ENCODE measurements at places on chromosomes 3 and 15.

DNA sequence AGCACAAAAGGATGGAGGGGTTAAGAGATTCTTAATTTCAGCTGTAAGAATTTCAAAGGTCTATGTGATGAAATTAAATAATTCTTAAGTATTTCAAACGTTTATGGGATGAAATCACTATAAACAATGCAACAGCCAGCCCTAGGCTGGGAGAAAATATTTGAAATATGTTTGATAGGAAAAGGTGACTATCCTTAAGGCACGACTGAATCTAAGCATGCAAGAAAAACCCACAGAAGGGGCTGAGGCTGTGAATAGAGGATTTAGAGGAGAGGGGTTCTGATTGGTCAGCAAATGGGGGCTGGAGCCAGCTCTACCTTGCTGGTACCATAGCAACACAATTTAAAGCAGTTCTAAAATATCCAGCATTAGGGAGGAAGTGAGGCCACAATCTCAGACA is 220.8 kb upstream of the ATP10A start:
- DNase-seq: no peak

- no peak for DNase-seq
These were observed 6.9 kb downstream of the PLXND1 start for GRCh38 chr3:129599607-129600006.

DNA sequence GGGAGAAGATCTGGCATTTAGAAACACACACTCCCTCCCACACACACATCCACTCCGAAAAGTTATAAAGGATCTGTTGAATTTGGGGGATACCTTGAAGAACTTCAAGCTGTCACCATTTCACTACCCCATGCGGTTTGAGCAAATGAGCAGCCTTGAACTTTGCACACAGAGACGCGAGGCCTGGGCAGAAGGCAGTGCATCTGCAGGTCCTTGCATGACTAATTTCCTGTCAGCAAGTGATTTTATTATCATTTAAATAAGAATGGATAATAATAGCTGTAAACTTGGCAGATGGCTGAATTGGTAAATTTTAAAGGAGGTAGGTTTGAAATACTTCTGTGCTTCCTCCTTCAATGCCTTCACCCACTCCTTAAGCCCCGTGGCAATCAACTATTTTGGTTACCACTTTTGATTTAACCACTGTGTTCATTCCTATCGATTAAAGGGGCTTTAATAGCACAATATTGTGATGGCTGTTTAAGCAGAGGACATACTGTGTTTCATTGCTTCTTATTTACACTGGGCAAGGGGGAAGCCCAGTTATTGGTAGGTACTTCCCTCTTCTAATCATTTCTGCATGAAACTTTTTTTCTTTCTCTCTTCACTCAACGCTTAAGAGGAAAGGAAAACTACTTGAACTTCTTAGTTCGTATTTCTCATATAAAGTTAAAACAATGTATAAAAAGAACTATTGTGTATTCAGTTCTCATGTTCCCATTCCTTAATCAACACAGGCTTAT is 108.1 kb downstream of the ROBO2 start:
- no peak for DNase-seq

DNA sequence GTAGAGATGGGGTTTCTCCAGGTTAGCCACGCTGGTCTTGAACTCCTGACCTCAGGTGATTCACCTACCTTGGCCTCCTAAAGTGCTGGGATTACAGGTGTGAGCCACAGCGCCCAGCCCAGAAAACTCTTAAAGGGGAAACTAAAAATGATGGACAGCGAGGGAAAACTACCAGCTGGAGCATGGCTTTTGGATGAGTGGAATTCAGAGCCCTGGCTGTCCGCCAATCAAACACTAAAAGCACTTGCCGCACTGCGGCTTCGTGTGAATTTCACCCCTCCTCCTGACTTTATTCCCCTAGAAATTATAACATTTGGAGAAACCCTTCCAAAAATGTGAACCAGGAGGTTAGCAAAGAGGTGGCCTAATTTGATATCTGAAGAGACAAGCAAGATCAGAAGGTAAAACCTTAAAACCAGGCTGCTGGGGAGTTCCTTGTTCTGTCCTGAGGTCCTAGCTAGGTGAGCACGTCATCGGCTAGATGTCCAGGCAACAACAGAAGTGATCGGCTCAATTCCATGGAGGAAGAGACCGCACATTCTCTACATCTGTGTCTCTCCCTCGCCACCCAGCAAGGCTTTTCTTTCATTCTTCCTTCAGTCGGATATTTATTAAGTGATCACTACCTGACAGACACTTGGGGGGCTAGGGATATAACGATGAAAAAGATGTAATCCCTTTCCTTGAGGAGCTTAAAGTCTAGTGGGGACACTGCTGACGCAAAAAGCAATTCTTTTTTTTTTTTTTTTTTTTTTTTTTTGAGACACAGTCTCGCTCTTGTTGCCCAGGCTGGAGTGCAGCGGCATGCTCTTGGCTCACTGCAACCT is 1.7 kb downstream of the TM4SF19 start:
- no peak for DNase-seq

DNA sequence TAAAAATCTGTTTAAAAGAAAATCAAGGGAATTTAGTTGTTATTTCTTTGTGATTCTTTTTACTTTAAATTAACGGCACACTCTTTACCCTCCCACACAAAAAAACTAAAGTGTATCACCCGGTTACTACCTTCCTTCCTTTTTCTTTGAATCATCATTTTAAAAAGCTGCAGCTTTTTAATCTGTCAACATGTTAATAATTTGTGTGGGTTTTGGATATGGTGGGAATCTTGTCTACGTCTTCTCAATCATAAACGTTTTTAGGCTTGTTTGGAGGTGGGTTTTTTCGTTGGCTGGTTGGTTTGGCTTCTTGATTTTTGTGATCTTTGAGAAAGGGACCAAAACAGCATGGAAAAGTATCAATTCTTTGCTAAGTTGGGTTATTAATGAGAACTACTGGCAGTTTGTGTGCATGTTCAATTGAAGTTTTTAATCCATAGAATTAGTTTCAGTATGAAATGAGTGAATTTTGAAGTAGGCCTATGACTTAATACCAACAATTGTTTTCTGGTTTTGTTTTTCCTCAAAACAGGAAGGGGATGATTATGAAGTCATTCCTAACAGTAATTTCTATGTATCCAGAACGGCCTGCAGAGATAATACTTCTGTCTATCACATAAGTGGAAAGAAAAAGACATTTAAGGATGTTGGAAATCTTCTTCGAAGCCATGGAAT is 4.5 kb downstream of the SMC4 start:
- no peak for DNase-seq

GRCh38 chr15:99929266-99929665 is 196.0 kb upstream of the LYSMD4 start:
- DNase-seq: no peak

DNA sequence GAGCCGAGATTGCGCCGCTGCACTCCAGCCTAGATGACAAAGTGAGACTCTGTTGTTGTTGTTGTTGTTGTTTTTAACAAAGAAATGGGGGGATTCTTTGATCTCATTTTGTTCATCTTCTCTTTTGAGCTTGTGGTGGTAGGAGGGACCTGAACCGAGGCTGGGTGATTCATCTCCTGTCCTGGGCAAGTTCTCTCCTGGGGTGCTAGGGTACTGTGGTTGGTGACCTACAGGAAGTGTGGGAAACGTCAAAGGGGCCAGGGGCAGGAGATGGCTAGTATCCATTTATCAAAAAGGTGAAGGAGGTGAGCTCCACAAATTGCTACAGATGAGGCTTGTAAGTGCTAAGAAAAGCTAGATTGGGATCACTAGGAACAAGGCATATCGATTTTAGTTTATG is 14.3 kb downstream of the PPCDC start:
- no peak for DNase-seq

DNA sequence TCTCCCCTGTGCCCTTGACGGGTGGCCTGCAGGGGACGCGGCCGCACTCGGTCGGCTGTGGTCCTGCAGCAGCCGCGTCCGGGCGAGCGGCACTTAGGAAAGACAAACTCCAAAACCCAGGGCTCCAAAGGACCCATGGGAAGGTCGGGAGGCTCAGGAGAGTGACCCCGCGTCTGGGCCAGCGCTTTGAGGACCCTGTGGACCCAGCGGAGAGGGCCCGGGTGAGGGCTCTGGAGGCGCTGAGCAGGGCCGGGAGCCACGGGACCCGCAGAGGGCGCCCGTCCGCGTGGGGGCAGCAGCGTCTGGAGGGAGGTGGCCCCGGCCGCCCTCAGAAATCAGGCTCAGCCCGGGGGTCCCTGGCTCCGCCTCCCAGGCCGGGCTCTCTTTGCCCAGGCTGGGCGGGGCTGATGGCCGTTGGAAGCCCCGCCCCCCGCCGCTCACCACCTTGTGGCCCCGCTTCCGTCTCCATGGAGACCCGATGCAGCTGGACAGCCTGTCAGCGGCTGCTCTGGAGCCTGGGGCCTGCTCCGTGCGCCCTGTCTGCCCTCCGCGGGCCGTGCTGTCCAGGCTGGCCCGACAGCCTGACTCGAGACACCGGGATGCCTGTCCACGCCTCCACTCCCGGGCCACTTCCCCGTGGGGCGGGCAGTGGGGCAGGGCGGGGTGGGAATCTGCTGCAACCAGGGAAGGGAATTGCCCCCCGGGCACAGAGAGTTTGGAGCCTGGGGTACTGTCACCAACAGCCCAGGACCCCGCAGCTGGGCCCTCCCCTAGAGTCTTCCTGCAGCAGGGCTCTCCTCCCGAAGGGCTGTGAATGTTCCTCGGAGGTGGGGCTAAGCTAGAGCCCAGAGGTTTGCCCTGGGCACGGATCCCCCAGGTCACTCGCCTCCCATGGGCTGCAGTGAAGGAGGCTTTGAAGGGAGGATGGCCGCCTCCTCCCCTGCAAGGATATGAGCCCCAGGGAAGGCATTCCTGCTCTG is 34.8 kb upstream of the RPL32 start:
- peak; percentile 27 for DNase-seq

- no peak for DNase-seq
These were observed 65.3 kb downstream of the SLC30A4 start for GRCh38 chr15:45457220-45457619.

GRCh38 chr3:126620738-126621137 is 34.2 kb downstream of the TXNRD3 start:
- no peak for DNase-seq

DNA sequence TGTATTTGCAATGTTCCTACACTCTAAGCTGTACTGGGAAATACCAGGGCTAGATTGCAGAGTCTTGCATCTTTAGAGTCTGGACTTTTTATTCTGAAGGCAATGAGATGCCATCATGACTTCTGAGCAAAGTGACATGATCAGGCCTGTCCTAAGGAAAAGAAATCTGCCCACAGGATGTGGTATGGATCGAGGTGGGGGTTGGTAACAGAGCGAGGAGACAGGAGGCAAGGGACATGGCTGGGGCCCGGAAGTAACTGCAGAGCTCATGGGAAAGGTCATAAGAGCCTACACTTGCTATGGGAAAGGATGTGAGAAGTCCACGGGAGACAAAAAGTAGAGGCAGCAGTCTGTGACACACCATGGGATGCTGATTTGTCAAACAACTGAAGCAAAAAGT is 121.5 kb downstream of the OXNAD1 start:
- no peak for DNase-seq

DNA sequence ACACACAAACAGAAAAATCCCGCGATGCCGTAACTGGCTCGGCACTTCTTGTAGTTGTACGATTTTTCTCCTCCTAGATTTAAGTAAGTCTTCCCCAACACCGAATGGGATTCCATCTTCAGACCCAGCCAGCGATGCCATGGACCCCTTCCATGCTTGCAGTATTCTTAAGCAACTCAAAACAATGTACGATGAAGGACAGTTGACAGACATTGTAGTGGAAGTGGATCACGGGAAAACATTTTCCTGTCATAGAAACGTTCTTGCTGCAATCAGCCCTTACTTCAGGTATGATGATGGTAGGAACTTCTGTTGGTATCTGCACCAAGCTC is 763 bp downstream of the KBTBD8 start:
- DNase-seq: no peak

- DNase-seq: no peak
These were observed 42.7 kb downstream of the ATOSA start for GRCh38 chr15:52636459-52636858.

DNA sequence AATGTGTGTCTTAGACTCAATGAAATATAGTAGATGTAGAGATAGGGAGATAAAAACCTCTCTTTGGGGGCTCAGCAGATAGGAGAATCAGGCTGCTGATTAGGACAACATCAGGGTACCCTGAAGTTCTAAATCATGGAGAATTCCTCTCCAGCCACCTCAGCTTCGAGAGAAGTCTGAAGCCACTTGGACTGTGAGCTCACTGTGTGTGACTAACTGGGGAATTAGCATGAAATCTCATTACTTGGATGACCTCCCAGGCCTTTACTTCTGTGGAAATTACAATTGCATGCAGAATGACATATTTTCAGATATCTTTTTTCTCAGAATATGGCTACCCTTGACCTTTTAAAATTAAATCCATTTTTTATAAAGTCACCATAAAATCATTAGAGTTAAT is 128.0 kb upstream of the MRPL3 start:
- DNase-seq: no peak

DNA sequence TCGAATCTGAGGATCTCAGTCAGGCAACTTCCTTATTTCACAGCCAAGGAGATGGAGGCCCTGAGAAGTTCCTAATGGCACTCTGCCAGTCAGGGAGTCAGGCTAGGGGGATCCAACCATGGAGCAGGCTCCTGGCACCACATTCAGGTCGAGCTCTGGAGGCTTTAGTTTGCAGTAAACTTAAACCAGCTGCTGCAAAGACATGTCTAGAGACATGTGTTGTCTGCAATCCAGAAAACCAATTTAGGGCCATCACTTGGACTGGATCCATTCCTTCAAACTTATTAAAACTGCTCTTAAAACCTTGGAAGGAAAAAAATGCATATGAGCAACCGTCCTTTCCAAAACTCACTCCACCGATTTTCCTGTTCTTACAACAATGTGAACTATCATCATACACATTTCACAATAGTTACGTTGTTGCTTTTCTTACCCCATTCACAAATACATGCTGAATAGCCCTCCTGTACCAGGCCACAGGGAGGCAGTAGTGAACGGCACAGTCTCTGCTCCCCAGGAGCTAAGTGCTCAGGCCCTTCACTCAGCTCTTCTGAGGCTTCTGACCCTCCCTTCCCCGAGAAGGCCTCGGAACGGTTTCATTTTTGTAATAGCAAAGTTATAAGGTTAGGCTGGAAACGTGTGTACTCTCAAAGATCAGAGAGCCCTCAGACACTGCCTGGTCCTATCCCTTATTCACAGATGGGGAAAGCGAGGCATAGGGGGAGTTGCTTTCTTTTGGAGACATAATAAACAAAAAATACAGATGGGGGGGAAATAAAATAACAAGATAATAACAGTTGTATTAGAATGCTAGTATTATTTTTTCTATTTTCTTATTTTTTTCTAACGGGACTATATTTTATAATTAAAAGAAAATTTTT is 20.1 kb downstream of the RFT1 start:
- no peak for DNase-seq

DNA sequence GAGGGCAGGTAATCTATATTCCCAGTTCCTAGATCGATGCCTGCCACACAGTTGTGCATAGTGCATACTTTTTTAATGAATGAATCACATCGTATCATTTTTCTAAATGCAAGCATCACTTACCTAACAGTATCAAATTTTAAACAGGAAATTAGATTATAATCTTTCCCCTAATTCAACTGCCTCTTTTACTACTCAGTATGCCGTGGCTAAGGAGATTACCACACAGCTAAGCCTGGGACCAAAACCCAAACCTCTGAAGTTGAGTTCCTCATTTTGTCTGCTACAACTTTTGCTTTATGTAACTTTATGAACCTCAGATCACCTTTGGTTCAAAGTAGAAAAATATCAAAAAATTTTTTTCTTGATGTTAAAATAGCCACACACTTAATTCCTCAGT is 53.2 kb upstream of the FNDC3B start:
- DNase-seq: no peak

- no peak for DNase-seq
These were observed 103.6 kb upstream of the THSD4 start for GRCh38 chr15:71011503-71012155.

- no peak for DNase-seq
These were observed 25.2 kb upstream of the CEMIP start for GRCh38 chr15:80754014-80754413.

- DNase-seq: no peak
These were observed 16.6 kb upstream of the CX3CR1 start for GRCh38 chr3:39296197-39297077.

Measured in stimulated activated CD8-positive, alpha-beta memory T cell treated with anti-CD3 and anti-CD28 coated beads, Interleukin-15, amount 100 ng/mL, for 48 hours (primary cell).